Left cardiac atrium (tissue), 4 donors: ENCODE measurements at places on chromosomes 12 and 14.

- no peak for DNase-seq
Observed at GRCh38 chr14:101620821-101621785, 59.8 kb downstream of the DIO3 start.

DNA sequence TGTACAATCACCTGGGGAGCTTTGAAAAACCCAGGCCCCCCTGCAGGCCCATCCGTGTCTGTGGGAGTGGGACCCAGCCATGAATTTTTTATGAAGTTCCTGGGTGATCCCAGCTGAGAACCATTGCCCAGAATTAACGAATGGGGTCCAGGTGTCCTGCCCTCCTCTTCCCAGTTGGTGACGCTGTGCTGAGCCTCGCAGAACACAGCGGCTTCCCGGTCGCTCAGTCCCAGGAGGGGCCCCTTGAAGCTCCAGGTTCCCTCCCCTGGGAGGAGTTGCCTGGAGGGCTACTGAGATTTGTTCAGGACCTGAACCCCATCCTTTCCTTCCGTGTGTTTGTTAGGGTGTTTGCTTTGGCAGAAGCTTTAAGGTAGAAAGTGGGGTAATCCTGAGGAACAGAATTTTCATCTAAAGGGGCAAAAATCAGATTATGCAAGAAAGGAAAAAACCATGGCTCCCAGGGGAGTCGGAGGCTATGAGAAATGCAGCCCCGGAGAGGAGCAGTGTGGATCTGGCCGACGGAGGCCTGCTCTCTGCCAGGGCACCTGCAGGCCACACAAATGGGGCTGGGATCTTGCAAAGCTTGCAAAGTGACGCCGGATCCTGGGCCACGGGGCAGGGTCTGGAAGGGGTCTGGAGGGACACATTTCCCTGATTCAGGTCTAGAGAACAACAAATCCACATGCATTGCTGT lies 164.7 kb upstream of the PRMT8 start:
- DNase-seq: peak; percentile 10

GRCh38 chr12:64669270-64669842 lies 59.1 kb downstream of the RASSF3 start:
- peak; percentile 55 for DNase-seq

- DNase-seq: no peak
Observed at GRCh38 chr12:101927036-101927435, 49.7 kb downstream of the DRAM1 start.

DNA sequence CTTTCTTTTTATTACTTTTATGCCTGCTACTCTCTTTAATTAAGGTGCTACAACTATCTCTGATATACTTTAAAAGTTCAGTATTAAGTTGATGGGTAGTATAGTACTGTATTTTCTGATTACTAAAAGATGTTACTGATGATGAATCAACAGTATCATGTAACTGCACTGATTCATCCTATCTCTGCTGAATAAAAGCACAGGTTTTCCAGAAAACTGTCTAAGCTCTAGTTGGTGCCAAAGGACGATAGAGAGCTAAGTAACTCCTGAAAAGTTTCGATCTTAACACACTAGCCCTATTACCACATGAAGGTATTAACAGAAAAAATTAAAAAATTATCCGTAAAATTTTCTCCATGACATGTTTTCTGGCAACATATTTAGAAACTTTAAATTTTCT lies 2.1 kb downstream of the SCAF11 start:
- DNase-seq: no peak

DNA sequence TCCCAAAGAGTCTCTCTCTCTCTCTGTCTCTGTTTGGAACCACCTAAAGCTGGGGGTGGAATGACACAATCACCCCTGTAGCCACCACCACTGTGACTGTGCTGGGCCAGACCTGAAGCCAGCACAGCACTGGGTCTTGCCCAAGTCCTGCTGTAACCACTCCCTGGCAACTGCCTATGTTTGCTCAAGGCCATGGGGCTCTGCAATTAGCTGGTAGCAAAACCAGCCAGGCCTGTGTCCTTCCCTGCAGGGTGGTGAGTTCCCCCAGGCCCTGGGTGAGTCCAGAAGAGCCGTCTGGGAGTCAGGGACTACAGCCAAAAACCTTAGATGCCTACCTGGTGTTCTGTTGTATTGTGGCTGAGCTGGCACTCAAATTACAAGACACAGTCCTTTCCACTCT lies 50.8 kb downstream of the DGLUCY start:
- DNase-seq: no peak

DNA sequence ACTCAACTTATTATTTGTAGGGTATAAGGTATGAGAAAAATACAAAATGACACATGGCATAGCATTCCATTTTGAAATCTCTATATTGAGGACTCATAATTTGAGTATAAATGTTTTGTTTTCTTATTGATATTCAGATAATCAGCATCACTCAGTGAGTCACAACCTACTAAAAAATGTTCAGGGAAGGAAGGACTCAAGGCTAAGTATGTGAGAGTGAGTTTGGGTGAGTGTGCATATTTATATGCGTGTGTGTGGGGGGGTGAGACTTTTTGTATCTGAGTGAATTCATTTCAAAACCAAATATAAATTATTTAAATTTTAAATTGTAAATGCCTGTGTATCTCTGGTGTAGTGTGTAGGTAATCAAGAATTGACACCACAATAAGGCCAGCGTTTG lies 87.8 kb upstream of the PRKD1 start:
- DNase-seq: no peak

DNA sequence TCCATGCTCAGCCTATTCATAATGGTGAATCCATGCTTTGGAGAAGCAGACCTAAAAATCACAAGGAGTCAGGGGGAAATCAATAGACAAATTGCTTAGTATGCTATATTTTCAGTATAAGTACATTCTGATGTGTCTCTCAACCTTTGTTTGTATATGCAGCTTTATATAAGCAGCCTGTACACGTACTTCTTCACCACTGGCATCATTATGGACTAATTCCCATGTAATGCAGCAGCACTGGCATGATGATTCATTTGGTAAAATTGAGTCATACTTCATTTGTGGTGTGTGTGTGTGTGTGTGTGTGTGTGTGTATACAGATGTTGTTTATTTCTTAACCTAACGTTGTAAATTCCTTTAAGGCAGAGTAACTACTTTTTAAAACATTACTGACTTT lies 10.9 kb downstream of the DCP1B start:
- no peak for DNase-seq

DNA sequence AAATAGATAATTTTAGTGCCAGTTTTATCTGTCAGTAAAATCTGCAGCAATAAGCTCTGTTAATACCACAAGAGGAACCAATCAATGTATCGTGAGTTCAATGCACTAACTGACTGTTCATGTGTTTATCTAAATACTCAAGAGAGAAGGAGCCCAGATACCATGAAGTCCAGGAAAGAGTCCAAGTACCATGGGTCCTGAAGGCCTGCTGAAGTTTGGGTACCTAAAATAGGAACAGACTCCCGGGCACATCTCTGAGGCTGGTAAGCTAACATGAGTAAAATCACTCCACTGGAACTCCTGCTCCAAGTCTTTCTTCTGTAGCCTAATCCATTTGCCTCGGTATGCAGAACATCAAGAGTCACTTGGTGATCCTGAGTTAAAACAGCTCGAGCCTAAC lies 71.1 kb downstream of the PRKD1 start:
- DNase-seq: no peak

DNA sequence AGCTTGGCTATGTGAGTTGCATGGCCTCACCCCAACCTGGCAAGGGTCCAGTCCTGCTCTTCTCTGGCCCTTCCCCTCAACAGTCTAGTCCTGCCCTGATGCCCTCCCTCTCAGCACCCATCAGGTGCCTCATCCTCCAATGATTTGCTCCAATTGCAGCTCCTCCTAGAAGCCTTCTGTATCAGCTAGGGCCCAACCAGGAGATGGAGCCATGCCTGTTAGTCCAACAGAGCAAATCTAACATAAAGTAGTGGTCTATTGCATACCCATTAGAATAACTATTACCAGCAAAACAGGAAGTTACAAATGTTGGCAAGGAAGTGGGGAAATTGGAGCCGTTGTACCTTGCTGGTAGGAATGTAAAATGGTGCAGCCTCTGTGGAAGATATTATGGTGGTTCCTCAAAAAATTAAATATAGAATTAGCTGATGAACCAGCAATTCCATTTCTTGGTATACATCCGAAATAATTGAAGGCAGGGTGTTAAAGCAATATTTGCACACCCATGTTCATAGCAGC lies 163.5 kb downstream of the VRK1 start:
- no peak for DNase-seq

DNA sequence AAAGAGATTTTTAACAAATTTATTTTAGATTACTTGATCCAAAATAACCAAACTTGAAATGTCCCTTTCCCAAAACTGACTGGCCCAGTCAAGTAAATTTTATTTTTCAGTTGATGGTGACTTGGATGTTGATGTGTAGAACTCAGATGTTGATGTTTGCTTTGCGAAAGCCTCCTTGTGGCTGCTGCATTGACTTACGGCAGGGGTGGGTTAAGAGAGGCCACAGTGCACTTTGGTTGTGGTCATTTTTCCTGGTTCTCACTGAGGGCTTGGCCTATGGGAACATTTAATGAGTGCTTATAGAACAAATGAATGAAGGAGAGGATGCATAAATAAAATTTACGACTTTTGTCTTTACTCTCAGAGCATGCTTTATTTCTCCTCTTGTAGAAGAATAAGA lies 52.6 kb downstream of the SLCO1B3 start:
- no peak for DNase-seq

GRCh38 chr12:14769466-14769968 lies 33.8 kb downstream of the WBP11 start:
- peak; percentile 38 for DNase-seq

DNA sequence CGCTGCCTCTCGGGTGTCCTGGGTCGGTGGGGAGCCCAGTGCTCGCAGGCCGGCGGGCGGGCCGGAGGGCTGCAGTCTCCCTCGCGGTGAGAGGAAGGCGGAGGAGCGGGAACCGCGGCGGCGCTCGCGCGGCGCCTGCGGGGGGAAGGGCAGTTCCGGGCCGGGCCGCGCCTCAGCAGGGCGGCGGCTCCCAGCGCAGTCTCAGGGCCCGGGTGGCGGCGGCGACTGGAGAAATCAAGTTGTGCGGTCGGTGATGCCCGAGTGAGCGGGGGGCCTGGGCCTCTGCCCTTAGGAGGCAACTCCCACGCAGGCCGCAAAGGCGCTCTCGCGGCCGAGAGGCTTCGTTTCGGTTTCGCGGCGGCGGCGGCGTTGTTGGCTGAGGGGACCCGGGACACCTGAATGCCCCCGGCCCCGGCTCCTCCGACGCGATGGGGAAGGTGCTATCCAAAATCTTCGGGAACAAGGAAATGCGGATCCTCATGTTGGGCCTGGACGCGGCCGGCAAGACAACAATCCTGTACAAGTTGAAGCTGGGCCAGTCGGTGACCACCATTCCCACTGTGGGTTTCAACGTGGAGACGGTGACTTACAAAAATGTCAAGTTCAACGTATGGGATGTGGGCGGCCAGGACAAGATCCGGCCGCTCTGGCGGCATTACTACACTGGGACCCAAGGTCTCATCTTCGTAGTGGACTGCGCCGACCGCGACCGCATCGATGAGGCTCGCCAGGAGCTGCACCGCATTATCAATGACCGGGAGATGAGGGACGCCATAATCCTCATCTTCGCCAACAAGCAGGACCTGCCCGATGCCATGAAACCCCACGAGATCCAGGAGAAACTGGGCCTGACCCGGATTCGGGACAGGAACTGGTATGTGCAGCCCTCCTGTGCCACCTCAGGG lies 679 bp downstream of the ARF6 start:
- DNase-seq: peak; percentile 72

GRCh38 chr14:75511201-75511600 lies 11.1 kb upstream of the BATF start:
- DNase-seq: no peak

- DNase-seq: peak; percentile 31
Observed at GRCh38 chr14:45492876-45493275, 239.9 kb upstream of the MIS18BP1 start.
